ENCODE measurements at places on chromosomes 6 and 20. TPM values are rescaled to one million over a fixed set of nuclear protein-coding genes. Genes with fewer than 3 reads are reported as not detected.

DNA sequence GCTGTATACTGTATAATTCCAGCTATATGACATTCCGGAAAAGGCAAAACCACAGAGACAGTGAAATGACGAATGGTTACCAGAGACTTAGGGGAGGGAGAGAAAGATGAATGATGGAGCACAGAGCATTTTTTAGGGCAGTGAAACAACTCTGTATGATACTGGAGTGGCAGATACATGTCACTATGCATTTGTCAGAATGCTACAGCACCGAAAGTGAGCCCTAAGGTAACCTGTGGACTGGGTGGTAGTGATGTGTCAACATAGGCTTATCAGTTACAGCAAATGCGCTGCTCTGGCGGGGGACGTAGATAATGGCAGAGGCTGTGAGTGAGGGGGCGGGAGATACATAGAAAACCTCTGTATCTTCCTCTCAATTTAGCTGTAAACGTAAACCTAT lies 201.3 kb upstream of the SSTR4 start:
- DNase-seq, result no peak

DNA sequence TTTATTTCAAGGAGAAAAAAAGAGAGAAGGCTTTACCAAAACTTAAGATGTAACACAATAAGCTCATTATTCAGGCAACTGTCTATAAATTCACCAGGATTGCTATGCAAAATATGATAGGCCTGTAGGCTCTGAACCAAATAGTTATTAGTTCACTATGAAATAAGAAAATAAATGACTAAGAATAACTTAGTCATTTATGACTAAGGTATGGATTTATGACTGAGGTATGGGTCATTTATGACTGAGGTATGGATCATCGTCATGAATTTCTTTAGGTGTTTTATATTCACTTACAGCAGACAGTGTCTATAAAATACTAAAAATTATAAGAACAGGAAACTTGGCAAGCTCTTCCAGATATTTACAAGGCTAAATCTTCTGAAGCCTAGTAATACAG lies 52.1 kb upstream of the SNX9 start:
- DNase-seq, result no peak

Gene CDKN1A
- total RNA-seq, result 98.3 TPM

GRCh38 chr6:8054276-8054675 lies 9.9 kb downstream of the BLOC1S5 start:
- DNase-seq, result no peak

GRCh38 chr6:118844915-118845314 lies 49.0 kb upstream of the ASF1A start:
- DNase-seq, result no peak

Measured in CD4-positive, alpha-beta T cell (primary cell).